HepG2 (cell line): ENCODE measurements at places on chromosomes 11 and 22.

DNA sequence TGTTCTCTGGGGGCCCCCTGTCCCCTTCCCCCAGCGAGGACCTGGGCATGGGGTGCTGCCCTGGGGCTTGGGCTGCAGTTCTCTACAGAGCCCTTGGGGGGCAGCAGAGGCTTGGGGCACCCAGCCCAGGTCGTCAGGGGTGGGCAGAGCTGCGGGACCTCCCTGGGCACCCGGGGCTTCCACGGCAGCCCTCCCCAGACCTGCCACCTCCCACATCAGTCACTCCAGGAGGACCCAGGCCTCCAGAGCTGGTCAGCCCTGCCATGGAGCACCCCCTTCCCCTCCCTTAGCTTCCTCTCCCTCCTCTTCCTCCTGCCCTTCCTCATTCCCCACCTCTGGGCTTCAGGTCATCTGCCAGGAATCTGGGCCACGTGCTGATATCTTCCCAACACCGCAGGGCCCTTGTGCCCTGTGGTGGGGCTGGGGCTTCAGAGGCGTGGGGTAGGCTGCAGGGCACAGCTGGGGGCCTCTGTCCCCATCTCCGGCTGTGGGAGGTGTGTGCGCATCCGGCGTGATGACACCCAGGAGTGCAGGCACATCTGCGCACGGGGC lies 5.8 kb downstream of the TSPAN4 start:
- no peak for DNase-seq

GRCh38 chr11:68315171-68315920 lies 3.0 kb downstream of the LRP5 start:
- peak; percentile 96 for DNase-seq

DNA sequence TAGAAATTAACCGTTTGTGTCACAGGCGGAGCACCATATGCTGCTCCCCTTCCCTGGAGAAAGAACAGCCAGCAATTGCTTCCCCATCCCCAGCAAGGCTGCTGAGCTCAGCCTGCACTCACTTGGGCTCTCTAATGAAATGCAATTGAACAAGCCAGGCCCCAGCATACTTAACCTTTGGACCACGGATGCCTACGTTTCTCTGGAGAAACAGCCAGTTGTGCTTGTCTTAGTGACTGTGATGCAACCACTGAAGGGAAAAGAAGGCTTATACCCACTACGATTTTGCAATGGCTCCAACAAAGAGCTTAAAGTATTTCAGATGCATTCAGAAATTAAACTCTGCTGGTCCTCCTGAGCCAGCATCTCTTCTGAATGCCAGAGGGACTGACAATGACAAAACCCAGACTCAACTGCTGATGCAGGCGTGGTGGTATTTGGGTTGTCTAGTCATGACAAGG lies 51.3 kb upstream of the SESN3 start:
- peak; percentile 84 for DNase-seq

GRCh38 chr11:19087658-19088057 lies 27.1 kb upstream of the MRGPRX2 start:
- DNase-seq: no peak

DNA sequence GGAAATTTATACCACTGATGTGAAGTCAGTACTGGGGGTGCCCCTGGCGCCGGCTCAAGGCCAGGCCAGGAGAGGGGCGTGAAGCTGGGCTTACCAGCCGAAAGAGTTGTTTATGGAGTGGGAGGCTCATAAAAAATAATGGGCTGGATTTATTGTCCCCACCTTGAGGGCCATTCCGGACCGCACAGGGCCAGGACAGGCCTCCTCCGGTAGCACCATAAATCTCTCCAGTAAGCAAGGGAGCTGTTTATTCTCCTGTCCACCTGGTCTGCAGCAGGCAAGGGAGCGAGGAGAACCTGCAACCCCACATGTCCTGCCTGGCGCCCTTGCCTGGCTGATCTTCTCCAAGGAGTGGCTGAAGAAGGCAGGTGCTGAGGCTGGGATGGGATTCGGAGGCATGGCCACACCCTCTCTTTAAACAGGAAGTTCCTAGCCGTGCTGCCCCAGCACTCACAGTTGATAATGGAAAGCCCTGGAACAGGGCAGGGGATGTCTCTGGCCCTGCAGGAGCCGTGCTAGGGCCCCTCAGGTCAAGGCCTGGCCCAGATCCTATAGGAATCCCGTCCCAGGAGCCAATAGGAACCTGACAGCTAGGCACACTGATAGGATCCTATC lies 65.1 kb downstream of the SCUBE1 start:
- no peak for DNase-seq

- DNase-seq: no peak
Observed at GRCh38 chr11:32079553-32079952, 11.3 kb upstream of the RCN1 start.

DNA sequence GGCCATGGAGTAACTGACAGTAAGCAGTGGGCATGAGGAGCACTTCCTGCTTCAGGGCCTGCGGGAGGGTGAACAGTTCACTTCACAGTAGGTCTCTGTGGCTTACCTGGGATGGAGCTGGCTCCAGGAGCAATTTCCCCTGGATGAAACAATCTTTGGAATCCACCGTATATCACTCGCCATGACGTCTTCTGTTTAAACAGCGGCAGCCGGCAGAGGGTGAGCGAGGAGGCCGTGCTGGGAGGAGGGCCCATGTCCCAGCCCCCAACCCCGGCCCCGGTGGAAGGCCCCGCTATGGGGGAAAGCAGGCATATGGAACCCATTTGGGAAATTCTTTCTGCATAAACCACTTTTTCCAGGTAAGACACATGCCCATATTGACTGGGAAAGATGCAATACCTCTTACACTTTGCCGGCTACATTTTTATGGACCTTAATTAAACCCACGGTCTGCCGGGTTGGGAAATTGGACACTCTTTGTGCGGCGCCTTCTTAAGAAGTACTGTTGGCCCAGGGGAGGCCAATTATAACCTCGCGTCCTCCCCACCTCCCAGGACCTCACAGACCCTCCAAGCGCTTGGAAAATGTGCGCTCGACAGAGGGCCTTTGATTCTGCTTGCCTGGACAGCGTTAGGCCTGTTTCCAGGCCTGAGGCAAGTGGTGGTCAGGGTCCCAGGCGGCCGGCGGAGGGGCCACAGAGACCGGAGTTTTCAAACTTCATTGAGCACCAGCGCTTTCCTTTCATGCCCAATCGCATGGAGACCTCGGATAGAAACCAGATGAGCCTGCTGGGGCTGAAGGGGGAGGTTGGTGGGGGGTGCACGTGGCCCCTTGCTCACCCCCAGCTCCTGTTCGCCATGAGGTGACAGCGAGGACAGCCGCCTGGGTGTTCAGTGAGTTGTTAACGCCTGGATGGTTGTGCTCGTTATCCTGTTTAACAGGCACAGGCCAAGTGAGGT lies 40.4 kb downstream of the SMIM38 start:
- DNase-seq: no peak

GRCh38 chr11:72642043-72642883 lies 32.0 kb downstream of the PDE2A start:
- DNase-seq: no peak

- DNase-seq: no peak
Observed at GRCh38 chr22:30488121-30488520, 16.3 kb upstream of the SEC14L3 start.

- DNase-seq: no peak
Observed at GRCh38 chr22:33397381-33397907, 339.3 kb upstream of the SYN3 start.

DNA sequence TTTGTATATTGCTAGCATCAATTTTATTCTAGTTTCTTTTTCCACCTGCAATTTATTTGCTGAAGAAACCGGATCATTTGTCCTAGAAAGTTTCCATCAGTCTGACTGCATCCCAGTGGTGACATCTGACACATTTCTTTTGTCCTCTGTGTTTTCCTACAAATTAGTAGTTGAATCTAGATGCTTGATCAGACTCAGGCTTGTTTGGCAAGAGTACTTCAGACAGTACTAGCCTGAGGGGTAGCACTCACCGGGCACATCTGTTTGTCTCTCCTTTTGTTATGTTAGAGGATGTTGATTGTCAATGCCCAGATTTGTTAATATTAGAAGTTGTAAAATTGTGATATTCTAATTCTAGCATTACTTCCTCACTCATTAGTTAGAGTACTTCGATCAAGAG lies 204.8 kb downstream of the SWAP70 start:
- no peak for DNase-seq

DNA sequence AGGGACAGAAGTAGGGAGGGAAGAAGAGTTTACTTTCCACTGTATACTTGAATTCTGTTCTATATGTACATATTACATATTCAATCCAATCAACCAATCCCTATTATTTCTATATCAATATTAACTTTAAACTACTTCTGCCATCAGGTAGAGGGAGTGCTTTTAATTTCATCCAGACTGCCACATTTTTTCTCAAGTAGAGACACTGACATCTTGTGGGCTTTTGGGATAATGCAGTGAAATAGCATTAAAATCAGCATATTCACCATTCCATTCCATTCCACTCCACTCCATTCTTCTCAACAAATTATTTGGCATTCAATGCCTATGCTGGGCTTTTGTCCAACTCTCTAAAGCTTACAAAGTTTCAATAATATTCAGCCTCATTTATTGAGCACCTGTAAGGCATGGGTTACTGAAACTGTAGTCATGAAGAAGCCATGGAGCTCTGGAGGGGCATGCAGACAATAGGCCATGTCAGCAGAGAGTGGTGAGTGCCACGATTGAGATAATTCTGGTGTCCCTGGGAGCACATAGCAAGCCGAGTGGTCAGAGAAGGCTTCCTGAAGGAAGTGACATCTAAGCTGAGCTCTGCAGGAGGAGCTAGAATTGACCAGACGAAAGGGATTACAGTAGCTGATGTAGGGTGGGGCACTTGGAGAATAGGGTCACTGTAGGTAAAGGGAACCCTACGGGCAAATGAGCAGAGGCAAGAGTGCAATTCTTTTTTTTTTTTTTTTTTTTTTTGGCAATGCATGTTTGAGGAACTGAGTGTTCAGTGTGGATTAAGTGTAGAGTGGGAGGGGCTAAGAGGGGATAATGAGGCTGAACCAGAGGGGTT lies 12.8 kb upstream of the CLPB start:
- peak; percentile 62 for DNase-seq

GRCh38 chr11:70654016-70654415 lies 255.7 kb downstream of the CTTN start:
- no peak for DNase-seq

DNA sequence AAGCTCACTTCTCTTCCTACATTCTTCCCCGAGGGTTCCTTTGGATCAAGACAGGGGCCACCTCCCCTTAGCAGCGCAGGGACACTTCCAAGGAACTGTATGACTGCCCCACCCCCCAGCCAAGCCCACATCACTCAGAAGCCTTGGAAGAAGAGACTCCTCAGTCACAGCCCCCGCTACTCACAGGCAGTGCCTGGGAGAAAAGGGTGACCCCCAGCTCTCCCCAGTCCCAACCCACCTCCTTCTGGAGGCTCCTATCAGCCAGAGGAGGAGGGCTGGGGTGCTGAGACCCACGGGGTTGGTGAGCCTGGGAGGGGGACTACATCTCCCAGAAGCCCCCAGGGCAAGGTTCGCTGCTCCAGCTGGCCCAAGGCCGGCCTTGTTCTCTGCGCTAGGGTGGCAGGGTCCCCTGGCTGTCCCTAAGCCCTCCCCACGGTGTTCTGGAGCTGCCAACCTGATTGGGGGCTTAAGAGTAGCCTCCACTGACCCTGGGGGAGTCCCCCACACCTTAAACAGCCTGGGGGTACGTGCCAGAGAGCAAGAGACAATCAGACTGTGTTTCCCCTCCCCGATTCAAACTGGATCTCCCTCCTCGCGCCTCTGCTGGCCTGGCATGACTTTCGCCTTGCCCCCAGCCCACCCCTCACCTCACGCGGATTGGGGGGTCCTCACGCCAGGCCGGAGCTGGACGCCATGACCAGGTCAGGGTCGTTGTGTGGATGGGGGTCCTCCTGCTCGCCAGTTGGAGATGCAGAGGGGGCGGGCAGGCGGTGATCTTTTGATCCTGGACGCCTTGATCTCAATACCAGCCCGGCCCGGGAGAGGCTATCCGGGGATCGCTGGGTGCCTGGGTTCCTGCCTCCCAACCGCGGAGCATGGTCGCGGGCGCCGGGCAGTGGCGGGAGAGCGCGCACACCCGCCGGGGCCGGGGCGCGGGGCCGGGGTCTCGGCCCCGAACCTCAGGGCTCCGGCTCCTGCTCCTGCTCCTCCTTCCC lies 838 bp downstream of the BCL9L start:
- no peak for DNase-seq

GRCh38 chr22:49132009-49132408 lies 695.7 kb downstream of the BRD1 start:
- no peak for DNase-seq

GRCh38 chr11:65401803-65402248 lies 15.4 kb downstream of the FRMD8 start:
- peak; percentile 53 for DNase-seq

- DNase-seq: no peak
Observed at GRCh38 chr11:72824811-72825505, 10.7 kb downstream of the ATG16L2 start.
